ENCODE measurements at places on chromosomes 3 and 15.
A peak's percentile ranks its signal among the peaks of the same experiment; 100 is the strongest.

- peak; percentile 26 for DNase-seq
Observed at GRCh38 chr15:98778263-98778959, 130.1 kb downstream of the IGF1R start.

- DNase-seq: no peak
Observed at GRCh38 chr15:97731859-97732258, 228.6 kb upstream of the ARRDC4 start.

DNA sequence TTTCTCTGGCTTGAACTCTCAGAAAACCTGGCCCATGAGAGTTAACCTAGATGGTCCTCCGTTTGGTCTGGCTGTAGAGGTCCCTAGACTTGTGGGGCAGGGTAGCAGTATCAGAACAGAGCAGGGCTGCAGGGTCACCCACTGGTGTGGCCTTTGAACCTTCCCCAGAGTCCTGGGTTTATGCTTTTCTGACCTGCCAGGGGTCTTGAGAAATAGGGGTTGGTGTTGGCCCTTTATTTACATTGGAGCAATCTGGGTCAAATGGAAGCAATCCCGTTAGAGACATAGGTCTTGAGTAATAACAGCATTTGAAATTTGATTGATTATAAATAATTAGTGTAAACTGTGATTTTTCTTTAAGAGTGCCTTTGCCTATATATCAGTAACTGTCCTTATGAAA, 23.8 kb downstream of the DLEC1 start:
- no peak for DNase-seq

DNA sequence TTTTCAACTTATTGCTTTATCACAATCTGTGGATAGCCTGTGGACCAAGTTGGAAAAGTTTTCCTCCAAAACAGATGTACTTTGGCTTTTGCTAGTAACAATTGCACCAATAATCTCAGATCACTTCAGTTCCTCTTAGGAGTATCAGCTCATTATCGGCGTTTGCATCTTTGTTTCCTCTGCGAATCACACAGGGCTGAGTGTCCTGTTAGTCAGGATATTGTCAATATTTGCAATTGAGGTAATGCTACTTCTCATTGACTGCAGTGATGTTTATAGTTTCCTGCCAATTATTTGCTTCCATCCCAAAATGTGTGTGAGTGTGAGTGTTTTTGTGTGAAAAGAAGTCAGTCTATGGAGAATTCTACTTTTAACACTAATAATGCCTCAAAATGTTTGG, 545.0 kb downstream of the SI start:
- no peak for DNase-seq

- no peak for DNase-seq
Observed at GRCh38 chr3:146274833-146275232, 23.9 kb upstream of the PLSCR4 start.

DNA sequence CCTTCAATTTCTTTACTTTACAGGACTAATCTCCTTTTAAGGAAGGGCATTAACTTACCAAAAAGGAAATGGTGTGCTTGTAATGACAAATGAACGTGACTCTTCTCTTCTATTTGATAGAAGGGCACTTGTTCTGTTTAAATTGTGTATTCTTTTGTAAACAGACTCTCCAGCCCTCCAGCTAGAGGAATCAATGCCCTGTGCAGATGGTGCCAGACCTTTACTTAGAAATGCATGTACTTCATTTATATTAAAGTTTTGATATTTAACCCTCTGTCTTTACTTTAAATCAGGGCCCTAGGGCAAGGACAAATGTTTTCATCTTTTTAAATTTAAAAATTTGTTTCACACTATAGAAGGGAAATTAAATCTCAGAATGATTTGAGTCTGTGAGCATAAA, 355.1 kb downstream of the GBE1 start:
- no peak for DNase-seq

DNA sequence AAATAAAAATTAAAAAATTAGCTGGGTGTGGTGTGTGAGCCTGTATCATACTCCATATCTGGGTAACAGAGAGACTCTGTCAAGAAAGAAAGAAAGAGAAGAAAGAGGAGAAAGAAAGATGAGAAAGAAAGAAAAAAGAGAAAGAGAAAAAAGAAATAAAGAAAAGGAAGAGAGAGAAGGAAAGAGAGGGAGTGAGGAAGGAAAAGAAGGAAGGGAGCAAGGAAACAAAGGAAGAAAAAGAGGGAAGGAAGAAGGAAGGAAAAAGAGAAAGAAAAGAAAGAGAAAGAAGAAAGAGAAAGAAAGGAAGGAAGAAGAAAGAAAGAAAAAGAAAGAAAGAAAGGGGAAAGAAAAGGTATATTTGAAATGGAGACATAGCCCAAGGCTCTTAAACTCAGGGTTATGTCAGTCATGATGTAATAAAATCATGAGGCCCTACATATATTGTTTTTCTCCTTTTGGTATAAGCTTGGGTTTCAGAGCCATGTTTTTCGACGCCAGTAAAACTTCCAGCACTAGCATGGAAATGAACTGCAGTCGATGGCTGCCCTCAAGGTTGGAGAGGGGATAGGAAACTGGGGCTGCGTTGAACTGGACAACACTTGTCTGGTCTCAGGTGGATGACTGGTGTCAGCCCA, 38.0 kb upstream of the RFTN1 start:
- no peak for DNase-seq

DNA sequence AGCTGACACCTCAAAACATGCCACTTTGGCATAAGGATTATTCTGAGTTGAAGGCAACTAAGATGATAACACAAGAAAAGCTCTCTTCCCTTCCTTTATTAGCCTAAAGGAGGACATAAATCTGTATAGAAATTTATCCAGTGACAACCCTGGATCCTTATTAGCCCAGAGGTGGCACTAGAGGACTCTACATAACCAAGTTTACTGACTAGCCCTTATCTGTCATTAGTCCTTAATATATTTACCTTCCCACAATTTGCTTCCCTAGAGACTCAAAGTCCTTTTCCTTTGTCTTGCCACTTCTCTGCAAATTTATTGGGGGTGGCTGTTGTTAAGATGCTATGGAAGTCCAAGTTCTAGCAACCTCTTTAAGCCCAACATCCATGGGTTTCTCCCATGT, 26.7 kb downstream of the CEP70 start:
- no peak for DNase-seq

DNA sequence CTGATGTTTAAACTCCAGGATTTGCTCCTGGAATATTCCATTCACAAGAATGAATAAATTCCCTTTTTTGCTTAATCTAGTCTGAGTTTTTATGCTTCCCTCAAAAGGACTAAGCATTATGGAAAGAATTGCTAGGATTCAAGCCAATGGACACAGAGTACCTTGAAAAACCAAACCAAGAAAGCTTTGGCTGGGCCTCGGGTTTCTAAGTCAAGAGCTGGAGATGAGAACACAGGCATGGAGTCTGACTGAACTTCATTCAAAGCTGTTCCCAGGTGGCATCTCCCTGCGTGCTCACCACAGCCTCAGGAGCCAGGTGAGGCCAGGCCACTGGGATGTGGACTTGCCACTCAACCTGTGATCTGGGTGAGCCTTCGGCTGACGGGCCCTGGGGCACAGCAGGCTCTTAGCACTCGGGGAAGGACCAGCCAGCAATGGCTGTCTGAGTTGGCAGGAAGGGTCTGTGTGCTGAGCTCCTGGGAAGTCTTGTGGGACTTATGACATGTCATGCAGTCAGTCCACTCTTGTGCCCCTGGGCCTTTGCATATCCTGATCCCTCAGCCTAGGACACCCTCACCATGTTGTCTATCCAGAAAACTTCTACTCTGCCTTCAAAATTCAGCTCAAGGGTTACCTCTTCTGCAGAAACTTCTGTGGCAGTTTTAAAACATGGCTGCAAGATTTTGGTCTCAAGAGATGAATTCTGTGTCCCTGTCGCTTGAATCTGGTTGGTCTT, 21.8 kb downstream of the CRABP1 start:
- no peak for DNase-seq

- no peak for DNase-seq
Observed at GRCh38 chr3:100170486-100170885, 56.2 kb upstream of the FILIP1L start.

GRCh38 chr3:141913150-141913811, 36.8 kb downstream of the ATP1B3 start:
- DNase-seq: no peak

DNA sequence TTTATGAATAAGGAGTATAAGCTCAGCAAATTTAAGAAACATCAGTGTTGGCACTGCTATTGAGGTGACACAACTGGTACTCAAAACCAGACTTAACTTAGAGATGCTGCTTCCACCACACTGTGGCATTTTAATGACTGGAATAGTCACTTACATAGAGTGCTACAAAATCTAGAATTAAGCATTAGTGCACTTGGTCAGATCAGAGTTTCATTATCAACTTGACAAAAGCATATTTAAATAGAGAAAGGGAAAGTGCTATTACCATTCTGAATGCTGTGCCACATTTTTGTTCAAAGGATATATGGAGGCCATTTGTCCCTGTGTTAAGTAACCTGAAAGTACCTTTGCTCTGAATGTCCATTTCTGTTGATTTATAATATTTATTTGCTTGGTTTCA, 800.7 kb upstream of the ALCAM start:
- DNase-seq: no peak

- no peak for DNase-seq
Observed at GRCh38 chr3:67637255-67637900, 17.0 kb downstream of the SUCLG2 start.

DNA sequence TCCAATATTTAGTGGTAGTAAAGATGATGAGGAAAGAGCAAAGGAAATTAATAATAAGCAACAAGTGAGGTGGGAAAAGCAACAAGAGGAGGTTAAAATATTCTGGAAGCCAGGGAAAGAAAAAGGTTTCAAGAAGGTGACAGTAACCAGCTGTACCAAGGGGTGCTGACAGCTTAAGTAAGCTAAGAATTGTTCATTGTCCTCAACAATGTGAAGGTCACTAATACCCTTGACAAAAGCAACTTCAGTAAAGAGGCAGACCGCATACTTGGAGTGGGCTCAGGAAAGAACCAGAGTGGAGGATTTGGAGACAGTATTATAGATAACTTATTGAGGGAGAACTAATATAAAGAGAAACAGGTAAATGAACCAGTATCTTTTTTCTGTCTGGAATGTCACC, 116.2 kb downstream of the GBE1 start:
- no peak for DNase-seq

GRCh38 chr3:46959161-46959511, 17.4 kb downstream of the CCDC12 start:
- DNase-seq: no peak

- no peak for DNase-seq
Observed at GRCh38 chr15:91196768-91197167, 96.7 kb downstream of the SV2B start.
